DMS79 treated with DMSO at 0.1 percent for 48 hours (cell line): ENCODE measurements at places on chromosomes 16 and 17.

GRCh38 chr17:47913050-47913449, 17.0 kb downstream of the SP2 start:
- no peak for DNase-seq

- DNase-seq, result no peak
Measured at GRCh38 chr16:22782314-22782713, 31.6 kb upstream of the HS3ST2 start.

DNA sequence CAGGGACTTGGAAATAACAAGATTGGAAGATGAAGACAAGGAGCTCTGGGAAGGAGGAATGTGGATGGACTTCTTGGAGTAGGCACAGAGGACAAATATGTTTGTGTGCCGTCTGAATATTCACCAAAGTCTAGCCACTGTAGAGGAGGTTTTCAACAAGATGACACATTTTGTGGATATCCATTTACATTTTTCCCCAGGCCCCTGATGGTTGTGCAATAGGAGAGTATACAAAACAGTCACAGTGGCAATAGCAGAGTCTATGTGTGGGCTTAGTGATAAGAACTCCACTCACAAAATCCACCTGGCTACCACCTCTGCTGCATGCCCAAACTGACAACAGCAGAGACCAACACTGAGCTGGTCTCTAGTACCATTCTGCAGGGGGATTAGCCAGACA, 32.6 kb upstream of the RPL38 start:
- DNase-seq, result no peak

GRCh38 chr17:81454473-81454872, 58.1 kb downstream of the ACTG1 start:
- no peak for DNase-seq

DNA sequence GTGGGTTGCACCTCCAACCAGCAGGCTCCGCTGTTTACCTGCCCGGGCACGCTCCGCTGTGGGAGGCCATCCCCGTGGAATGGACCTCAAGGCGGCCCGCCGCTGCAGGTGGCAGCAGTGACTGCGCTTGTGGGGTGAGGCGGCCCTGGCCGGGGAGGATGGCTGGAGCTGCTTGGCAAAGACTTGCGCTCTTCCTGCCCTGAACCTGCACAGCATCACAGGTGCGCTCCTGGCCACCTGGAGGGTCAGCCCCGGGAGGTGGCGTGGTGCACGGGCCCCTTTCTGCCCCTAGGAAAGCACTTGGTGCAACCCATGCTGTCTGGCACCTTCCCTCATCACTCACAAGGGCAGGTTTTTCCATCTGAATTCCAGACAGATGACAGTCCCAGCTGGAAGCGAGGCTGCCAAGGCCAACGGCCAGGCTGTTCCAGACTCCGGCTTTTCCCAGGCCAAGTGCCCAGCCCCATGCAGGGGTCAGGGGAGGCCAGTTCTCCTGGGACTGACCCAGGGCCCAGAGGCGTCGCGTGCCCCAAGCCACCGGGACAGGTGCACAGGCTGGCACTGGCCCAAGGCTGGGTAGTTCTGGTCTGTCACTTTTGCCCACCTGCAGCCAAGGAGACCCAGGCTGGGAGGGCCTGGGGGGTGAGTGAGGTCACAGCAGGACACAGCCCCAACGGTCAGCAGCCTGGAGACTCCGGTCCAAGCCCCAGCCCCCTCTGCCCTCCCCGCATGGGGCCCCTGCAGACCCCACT, 13.3 kb downstream of the UTS2R start:
- DNase-seq, result peak; percentile 50

DNA sequence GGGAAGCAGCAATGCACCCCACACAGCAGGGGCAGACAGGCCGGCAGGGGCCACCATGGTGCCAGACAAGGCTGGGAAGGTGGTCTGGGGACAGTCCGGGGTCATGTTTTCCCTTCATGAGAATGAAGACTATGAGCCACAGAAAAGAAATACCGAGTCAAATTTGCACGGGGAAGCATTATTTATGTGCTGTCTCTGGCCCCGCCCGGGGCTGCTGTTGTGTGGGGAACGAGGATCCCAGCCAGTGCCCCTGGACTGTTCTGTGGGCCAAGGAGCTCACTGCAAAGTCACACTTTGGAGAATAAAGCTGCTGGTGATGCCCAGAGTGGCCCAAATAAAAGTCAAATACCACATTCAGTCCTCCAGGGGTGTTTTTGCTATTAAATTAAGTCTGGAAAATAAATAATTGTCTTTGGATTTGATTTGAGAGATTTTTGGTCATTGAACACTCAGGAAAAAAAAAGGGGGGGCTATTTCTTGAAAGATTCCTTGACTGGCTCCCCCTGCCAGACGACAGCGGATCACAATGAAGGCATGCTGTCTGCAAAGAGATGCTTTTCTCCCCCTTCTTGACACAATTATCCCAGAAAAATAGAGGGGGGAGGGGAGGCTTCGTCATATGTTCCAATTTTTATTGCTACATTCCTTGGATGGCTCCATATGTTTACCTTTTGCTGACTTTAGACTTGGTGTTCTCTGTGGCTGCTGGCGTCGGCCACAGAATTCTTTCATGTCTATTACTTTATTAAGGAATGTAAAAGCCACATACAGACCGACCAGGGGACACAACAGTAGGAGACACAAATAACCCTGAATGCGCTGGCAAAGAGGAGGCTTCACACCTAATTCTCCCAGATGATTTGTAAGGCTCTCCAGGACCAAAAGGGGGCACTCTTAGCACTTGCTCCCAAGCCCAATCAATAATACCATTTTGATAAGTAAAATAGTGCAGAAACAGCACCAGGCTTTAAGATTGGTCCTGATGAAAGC, 27.1 kb upstream of the ANKFN1 start:
- no peak for DNase-seq

- DNase-seq, result no peak
Measured at GRCh38 chr17:82845163-82845807, 5.5 kb upstream of the ZNF750 start.

GRCh38 chr16:10081201-10081940, 100.9 kb downstream of the GRIN2A start:
- no peak for DNase-seq

DNA sequence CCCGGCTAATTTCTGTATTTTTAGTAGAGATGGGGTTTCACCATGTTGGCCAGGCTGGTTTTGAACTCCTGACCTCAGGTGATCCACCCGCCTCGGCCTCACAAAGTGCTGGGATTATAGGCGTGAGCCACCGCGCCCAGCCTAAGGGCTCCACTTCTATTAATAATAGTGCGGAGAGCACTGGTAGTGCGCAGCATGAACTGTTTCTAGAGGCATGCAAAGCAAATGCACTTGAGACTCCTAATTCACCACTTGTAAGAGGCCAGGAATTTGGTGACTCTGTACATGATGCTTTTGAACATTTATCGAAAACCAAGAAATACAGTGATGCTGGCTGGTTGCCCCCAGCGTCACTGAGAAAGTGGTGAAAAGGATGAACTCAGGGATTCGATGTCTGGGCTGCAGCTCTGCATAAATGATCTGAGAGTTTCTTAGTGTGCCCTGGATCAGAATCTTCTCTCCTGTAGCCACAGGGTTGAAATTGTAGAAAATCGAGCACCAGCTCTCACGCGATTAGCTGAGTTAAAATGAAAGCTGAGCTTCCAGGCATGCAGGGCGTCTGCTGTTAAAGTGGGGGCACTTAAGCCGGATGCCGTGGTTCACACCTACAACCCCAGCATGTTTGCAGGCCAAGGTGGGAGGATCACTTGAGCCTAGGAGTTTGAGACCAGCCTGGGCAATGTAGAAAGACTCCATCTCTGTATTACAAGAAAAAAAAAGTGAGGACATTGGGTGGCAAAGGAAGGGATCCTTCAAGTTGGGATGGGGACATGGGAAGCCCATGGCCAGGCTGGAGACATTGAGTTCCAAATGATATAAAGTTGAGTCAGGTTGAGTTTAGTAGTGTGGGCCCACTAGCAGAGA, 4.8 kb downstream of the RNF213 start:
- no peak for DNase-seq

DNA sequence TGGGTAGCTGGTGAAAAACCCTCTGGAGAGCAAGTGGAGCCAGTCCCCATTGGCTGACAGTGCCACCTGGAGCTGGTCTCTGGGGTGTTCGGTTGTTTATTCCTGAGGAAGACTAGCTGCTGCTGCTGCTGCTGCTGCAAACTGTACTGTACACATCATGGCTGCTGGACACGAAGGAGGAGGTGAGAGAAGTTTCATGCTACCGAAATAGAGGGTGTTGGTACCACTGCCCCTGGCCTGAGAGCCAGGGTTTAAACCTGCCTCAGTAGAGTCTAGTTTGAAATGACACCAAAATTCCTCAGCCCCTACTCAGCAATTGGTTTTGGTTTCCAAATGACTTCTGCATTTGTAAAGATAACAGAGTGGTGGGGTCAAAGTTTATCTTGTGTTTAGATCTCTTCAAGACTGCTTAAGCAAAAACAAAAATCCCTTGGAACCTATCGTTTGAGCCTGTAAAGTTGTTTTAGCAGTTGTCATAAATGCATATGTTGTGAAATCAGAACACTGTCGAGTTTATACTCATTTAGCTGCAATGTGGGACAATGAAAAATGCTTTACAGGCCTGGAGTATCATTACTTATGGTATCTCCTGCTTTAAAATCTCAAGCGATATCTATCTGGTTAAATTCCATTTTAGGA, 40.8 kb downstream of the CYB5B start:
- DNase-seq, result no peak

DNA sequence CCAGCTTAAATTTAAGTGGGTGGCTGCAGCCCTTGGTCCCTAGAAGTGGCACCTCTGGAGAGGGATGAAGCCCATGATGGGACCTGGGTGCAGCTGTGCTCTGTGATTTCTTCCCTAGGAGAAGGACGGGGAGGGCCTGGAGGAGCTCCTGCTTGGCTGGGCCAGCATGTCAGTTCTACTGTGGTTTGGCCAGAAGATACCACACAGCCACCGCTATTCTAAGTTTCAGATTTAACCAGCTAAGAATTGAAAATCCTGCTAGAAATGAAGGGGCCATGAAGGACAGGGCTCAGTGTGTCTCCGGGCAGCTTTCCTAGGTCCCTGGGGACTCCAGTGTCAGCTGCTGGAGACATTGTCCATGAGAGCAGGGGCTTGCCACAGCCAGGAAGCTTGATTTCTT, 9.7 kb downstream of the RAP1GAP2 start:
- DNase-seq, result no peak

- no peak for DNase-seq
Measured at GRCh38 chr17:63001689-63002394, 35.8 kb downstream of the TANC2 start.

DNA sequence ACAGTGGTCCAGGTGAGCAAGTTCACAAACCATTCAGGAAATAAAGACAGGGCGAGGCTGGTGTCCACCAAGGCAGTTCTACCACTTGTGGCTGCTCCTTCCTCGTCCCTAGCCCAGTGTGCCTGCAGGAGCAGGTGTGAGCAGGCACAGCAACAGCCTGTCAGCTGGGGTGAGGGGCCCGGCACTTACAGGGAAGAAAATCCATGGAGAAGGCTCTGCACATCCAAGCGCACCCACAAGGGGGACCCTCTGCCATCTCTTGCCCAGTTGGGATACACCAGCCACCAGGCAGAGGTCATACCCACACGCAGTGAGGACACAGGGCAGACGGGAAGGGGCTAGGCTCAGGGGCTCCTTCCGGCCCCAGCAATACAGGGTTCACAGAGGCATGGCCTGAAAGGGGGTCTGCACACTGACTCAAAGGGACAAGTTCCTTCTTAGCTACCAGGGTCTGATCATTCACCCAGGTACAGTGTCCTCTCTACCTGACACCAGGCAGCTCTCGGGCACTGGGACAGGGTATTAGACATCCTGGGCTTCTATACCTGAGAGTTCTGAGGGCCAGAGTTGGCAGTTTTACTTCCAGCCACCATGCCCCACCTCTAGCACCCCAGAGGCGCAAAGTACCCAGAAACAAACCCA, 27.0 kb downstream of the CDIP1 start:
- DNase-seq, result no peak

- no peak for DNase-seq
Measured at GRCh38 chr17:9342225-9342624, 233.4 kb downstream of the STX8 start.

DNA sequence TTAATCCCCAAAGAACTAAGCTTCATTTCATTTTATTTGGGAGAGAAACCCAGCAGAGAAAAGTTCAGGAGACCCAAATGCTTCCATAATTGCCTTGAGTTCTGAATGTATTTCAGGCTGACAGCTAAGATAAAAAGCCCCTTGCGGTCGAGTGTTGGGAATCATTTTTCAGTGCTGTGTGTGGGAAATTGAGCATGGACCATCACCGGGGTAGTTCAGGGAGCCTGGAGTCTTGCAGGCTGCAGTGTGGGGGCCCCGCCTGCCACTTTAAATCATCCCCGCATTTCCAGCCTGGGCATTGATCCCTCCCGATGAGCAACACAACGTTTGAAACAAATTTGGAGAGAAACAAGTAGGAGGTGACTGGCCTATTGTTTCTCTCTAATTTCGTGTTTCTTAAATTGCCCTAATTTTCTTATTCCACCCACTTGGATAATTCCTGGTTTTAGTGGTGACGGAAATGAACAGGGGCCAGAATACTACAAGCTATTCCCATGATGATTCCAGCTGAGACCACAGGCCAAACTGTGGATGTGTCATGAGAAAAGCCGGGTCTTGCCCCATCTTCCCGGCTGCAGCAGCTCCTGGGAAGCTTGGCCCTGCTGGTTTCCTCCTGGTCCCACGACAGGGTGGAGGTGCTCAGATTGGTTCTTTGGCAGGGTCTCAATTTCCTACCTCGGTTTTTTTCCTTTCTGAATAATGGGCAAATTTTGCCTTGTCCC, 75.1 kb downstream of the FOXL1 start:
- DNase-seq, result no peak

- DNase-seq, result no peak
Measured at GRCh38 chr17:67359960-67360791, 6.2 kb downstream of the PSMD12 start.

DNA sequence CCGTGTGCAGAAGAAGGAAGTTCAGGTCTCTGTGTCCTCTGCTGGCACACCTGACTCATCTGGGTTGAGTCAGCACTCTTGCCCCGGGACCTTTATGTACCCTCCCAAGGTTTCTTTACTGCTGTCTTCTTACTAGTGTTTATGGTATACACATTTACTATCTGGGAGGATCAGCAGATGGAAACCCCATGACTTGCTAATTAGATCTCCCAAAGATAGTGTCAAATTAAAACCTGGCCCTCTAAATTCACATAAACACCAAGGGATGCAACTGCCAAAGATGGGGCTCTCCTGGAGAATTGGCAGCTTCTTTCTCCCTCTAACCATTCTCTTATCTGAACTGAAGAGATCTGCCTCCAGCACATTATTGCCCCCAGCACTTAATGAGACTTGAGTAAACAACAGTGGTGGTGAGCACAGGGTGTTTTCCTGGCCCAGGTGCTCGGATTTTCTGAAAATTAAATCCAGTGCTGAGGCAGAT, 718.1 kb upstream of the SOX9 start:
- no peak for DNase-seq
